ENCODE measurements at places on chromosomes 4 and X. TPM values are rescaled to one million over a fixed set of nuclear protein-coding genes. Genes with fewer than 3 reads are reported as not detected.

DNA sequence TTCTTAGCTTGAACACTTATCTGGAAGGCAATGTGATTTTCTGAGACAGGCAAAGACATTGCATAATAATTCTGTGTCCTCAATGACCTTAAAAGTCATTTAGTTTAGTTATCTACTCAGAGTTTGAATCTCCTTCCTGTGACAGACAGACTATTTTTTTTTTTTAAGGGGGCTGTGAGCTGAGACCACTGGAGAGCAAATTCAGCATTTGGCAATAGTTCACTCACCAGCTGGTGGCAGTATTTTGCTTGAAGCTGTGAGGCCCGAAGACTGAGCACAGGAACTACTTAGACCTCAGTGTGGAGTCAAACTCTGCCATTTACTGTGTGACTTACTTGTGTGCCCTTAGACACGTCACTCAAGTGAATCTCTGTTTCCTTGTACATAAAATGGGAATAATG, 22.9 kb upstream of the CPE start:
- H3K27me3 ChIP-seq: peaks cover 5% of the 10 kb centered on the region
- H3K4me3 ChIP-seq: no peak overlapping the region
- H3K36me3 ChIP-seq: no peaks in the 10 kb centered on the region
- no peak overlapping the region for H3K27ac ChIP-seq
- DNase-seq: peak; percentile 39
- no peaks in the 10 kb centered on the region for H3K4me1 ChIP-seq

DNA sequence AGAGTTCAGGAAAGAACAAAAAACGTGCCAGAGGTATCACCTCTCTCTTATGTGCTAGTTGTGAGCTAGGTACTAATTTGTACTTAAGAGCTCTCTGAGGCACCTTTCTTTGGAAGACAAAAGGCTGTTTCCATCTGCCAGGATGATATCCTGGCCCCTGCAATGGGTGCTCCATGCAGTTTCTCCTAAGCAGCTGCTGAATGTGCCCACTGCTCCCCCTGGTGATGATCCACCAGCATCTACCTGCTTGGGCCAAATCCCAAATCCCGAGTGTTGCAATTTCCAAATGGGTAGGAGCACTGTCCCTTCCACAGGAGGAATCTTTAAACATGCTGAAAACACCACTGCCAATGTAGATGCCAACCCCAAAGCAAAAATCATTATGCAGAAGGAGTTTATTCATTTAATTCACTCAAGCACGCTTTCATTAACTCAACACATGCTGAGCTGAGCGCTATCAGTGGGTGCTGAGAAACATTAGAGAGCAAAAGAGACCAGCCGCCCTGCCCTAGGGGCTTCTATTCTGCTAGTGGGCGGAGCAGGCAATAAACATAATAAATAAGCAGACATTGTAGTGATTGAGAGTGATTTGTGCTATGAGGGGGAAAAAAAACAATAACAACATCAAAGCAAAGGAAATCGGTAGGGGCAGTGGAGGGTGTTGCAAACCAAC, 69.6 kb upstream of the C4orf50 start:
- DNase-seq: no peak
- no peak overlapping the region for H3K4me3 ChIP-seq
- H3K27ac ChIP-seq: no peak overlapping the region
- H3K4me1 ChIP-seq: peaks cover 7% of the 10 kb centered on the region
- peaks cover 13% of the 10 kb centered on the region for H3K36me3 ChIP-seq
- no peaks in the 10 kb centered on the region for H3K27me3 ChIP-seq

DNA sequence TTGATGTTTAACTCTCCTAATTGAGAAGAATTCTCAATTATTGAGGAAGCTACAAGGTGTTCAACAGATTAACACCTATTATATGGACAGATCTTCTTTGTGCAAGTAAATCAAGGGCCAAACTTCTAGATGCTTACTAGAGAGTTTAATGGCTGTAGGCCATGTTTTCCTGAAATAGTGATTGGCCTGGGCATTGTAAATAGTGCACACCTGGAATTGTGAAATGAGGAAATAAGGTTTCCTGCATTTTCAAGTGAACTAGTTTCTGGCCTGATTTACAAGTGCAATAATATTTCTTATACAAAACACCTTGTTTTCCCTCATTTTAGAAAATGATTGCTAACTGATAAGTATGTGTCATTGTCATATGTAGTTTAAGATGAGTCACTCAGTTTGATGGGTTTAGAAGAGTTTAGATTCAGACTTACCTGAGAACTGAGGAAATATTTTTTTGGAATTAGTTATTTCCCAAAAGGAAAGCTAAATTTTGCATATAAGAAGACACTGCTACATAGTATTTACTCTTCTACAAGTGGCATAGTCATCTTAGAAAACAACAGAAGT, 21.2 kb downstream of the AFF1 start:
- no peaks in the 10 kb centered on the region for H3K27me3 ChIP-seq
- no peak overlapping the region for H3K4me3 ChIP-seq
- H3K4me1 ChIP-seq: no peaks in the 10 kb centered on the region
- no peak for DNase-seq

GRCh38 chrX:138708268-138708667, 3.2 kb downstream of the FGF13 start:
- no peak overlapping the region for H3K4me3 ChIP-seq
- no peaks in the 10 kb centered on the region for H3K36me3 ChIP-seq
- no peak overlapping the region for H3K27ac ChIP-seq
- H3K4me1 ChIP-seq: no peaks in the 10 kb centered on the region

- H3K36me3 ChIP-seq: peaks cover 52% of the 10 kb centered on the region
- H3K4me1 ChIP-seq: no peaks in the 10 kb centered on the region
- no peak for DNase-seq
- no peaks in the 10 kb centered on the region for H3K27me3 ChIP-seq
- H3K4me3 ChIP-seq: no peak overlapping the region
Observed at GRCh38 chrX:48992341-48992740, 9.7 kb downstream of the GRIPAP1 start.

GRCh38 chr4:5472160-5472591, 236.2 kb downstream of the EVC2 start:
- no peak overlapping the region for H3K4me3 ChIP-seq
- H3K36me3 ChIP-seq: no peaks in the 10 kb centered on the region
- H3K4me1 ChIP-seq: no peaks in the 10 kb centered on the region
- no peak overlapping the region for H3K27ac ChIP-seq

DNA sequence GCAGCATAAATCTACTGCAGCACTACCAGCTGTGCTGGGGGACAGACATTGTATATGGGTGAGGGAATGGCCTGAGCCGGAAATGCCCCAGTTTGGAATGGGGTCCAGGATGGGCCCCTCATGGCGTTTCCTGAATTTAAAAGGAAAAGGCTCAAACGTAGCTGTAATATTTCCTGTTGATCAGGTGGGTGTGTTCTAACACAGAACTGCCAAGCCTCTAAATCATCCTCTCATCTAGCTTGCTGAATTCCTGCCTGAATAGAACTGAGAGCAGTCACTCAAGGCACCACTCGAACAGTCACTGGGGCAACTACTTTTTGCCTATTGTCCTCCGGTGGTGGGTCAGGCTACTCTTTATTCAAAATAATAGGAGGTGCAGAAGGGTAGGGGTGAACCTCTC, 28.7 kb downstream of the ADH6 start:
- H3K4me3 ChIP-seq: no peak overlapping the region
- H3K27me3 ChIP-seq: no peaks in the 10 kb centered on the region
- H3K4me1 ChIP-seq: no peaks in the 10 kb centered on the region
- no peak overlapping the region for H3K27ac ChIP-seq

GRCh38 chrX:40880712-40881111, 145.4 kb upstream of the MED14 start:
- no peak overlapping the region for H3K4me3 ChIP-seq
- H3K4me1 ChIP-seq: no peaks in the 10 kb centered on the region
- H3K27ac ChIP-seq: no peak overlapping the region
- no peaks in the 10 kb centered on the region for H3K27me3 ChIP-seq
- DNase-seq: no peak
- H3K36me3 ChIP-seq: no peaks in the 10 kb centered on the region

GRCh38 chr4:121989715-121990114, 37.9 kb upstream of the TRPC3 start:
- H3K4me1 ChIP-seq: no peaks in the 10 kb centered on the region
- H3K36me3 ChIP-seq: no peaks in the 10 kb centered on the region
- H3K4me3 ChIP-seq: no peak overlapping the region
- H3K27me3 ChIP-seq: peaks cover 10% of the 10 kb centered on the region

GRCh38 chr4:77375866-77376607, 219.0 kb downstream of the CCNG2 start:
- DNase-seq: no peak
- H3K27me3 ChIP-seq: peaks cover 7% of the 10 kb centered on the region
- no peaks in the 10 kb centered on the region for H3K4me1 ChIP-seq

- H3K4me1 ChIP-seq: no peaks in the 10 kb centered on the region
- no peak for DNase-seq
- H3K36me3 ChIP-seq: no peaks in the 10 kb centered on the region
Observed at GRCh38 chr4:16931339-16932305, 33.2 kb upstream of the LDB2 start.

DNA sequence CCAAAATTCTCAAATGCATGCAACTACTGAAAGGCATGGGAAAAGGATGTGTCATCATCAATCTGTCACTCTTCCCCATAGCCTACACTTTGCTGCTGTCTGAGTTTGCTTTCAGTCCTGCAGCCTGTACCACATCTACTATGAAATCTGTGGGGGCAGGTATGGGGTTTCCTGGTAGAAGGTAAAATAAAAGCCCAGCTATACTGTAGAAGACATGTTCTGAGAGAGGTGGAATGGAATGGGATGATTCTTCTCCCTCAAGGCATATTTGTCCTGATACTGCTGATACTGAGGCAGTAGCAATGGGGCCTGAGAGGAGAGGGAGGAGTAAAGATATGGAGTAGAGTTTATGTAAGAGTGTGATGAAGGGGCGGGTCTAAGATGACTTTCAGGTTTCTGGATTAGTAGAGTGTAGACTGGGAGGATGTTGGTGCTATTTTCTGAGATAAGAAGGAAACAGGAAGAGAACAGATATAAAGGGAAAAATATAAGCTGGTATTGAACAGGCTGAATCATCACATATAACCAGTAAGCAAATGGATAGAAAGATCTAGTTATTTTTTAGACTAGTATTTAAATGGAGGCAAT, 38.7 kb upstream of the GYPA start:
- no peaks in the 10 kb centered on the region for H3K27me3 ChIP-seq
- H3K4me1 ChIP-seq: no peaks in the 10 kb centered on the region
- DNase-seq: peak; percentile 32
- H3K4me3 ChIP-seq: no peak overlapping the region
- no peaks in the 10 kb centered on the region for H3K36me3 ChIP-seq

- no peak overlapping the region for H3K4me3 ChIP-seq
- H3K36me3 ChIP-seq: no peaks in the 10 kb centered on the region
- DNase-seq: no peak
- no peak overlapping the region for H3K27ac ChIP-seq
Observed at GRCh38 chrX:41984628-41985027, 61.3 kb upstream of the CASK start.

GRCh38 chr4:24928708-24929107, 15.9 kb upstream of the CCDC149 start:
- no peaks in the 10 kb centered on the region for H3K4me1 ChIP-seq
- no peaks in the 10 kb centered on the region for H3K27me3 ChIP-seq
- no peak for DNase-seq
- no peak overlapping the region for H3K27ac ChIP-seq
- no peak overlapping the region for H3K4me3 ChIP-seq
- no peaks in the 10 kb centered on the region for H3K36me3 ChIP-seq

The BMP2K gene
- total RNA-seq: 7.8 TPM

The ZAR1 gene
- total RNA-seq: not detected

The SERTM2 gene
- total RNA-seq: not detected

The S100P gene
- total RNA-seq: not detected

Data from CD4-positive, CD25-positive, alpha-beta regulatory T cell (primary cell).